Uterine smooth muscle cell (primary cell): ENCODE measurements at places on chromosomes 3 and 15. TPM values are rescaled to one million over a fixed set of nuclear protein-coding genes. Genes with fewer than 3 reads are reported as not detected.

RAP2B gene
- 29.8 and 31.4 TPM in 2 replicates for total RNA-seq

BLOC1S6 gene
- 87.2 and 92.4 TPM in 2 replicates for total RNA-seq

ARHGEF26 gene
- 2.1 and 2.2 TPM in 2 replicates for total RNA-seq

FBXW12 gene
- not detected in 2 replicates for total RNA-seq

RAB43 gene
- 11.4 and 13.2 TPM in 2 replicates for total RNA-seq

RPP14 gene
- total RNA-seq, result 11.6 and 18.0 TPM in 2 replicates

RAB6B gene
- total RNA-seq, result 0.22 and 0.37 TPM in 2 replicates

ZIC1 gene
- not detected in 2 replicates for total RNA-seq

C2CD4B gene
- 0.25 TPM in 1 of 2 replicates, not detected in the other for total RNA-seq

SLC9C1 gene
- 0.12 and 0.22 TPM in 2 replicates for total RNA-seq
